Stimulated activated CD8-positive, alpha-beta memory T cell treated with anti-CD3 and anti-CD28 coated beads, Interleukin-2, amount 100 ng/mL, for 48 hours (primary cell): ENCODE measurements at places on chromosomes 1 and 21.

GRCh38 chr1:18091660-18092446 is 15.7 kb upstream of the IGSF21 start:
- DNase-seq, result no peak

DNA sequence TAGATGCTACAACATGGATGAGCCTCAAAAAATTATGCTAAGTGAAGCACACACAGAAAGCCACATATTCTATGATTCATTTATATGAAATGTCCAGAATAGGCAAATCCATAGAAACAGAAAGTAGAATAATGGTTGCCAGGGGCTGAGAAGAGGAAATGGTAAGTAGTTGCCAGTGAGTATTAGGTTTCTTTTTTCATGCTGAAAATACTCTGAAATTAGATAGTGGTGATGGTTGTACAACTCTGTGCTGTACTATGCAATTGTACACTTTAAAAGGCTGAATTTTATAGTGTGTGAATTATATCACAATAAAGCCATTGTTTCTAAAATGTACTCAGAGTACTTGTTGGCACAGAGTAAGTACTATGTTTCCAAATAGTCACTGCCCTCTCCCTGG is 15.5 kb upstream of the GFI1 start:
- no peak for DNase-seq

- no peak for DNase-seq
Measured at GRCh38 chr21:46636550-46637285, 1.2 kb downstream of the PRMT2 start.

DNA sequence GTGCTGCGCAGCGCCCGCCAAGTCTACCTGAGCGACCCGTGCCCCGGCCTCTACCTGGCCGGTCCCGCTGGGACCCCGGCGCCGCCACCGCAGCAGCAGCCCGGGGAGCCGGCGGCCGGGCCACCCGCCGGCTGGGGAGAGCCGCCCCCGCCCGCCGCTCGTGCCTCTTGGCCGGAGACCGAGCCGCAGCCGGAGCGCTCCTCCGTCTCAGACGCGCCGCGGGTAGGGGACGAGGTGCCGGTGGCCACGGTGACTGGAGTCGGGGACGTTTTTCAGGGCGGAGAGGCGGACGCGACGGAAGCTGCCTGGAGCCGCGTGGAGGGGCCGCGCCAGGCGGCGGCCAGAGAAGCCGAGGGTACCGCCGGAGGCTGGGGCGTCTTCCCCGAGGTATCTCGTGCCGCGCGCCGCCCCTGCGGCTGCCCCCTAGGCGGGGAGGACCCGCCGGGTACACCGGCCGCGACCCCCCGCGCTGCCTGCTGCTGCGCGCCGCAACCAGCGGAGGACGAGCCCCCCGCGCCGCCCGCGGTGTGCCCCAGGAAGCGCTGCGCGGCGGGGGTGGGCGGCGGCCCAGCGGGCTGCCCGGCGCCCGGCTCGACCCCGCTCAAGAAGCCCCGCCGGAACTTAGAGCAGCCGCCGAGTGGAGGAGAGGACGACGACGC is 646 bp downstream of the IER5 start:
- DNase-seq, result peak; percentile 32

DNA sequence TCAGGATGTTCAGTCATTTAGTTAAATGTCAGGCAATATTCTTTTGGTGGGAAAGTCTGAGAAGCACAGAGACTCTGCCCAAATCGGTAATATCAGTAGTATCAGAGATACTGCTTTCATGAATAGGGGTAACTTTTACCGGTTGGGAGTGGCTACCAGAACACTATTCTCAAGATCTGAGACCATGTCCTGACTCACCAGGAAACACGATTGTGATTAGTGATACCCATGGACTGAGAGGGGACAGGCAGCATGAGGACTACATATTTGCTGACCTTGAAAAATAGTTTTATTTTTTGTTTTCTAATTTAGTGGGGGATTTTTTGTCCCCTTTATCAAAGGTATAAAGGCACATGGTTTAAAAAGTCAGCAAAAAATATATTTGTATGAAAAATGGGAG is 76.0 kb upstream of the NEK2 start:
- DNase-seq, result no peak
